A549 treated with CpdA at 1 μM for 4 hours (cell line): ENCODE measurements at places on chromosomes 5 and 9. TPM values are rescaled to one million over a fixed set of nuclear protein-coding genes. Genes with fewer than 3 reads are reported as not detected.

BTNL8 gene
- not detected in 5 replicates for total RNA-seq

SPATA31D4 gene
- total RNA-seq: not detected in 5 replicates

SPEF2 gene
- total RNA-seq: 1.5 to 2.5 TPM (median 2.0 TPM) in 5 replicates

ECSCR gene
- not detected in 5 replicates for total RNA-seq

COL27A1 gene
- 11.1 to 17.7 TPM (median 13.5 TPM) in 5 replicates for total RNA-seq

ADAMTS19 gene
- total RNA-seq: not detected in 5 replicates

SLC35D2 gene
- total RNA-seq: 15.3 to 20.5 TPM (median 19.4 TPM) in 5 replicates

SUB1 gene
- total RNA-seq: 210 to 276 TPM (median 258 TPM) in 5 replicates

ANKRD31 gene
- 0.03 to 0.12 TPM (median 0.07 TPM) in 5 replicates for total RNA-seq

CENPP gene
- total RNA-seq: 6.2 to 7.2 TPM (median 7.0 TPM) in 5 replicates

ADGRV1 gene
- total RNA-seq: 0.74 to 1.1 TPM (median 0.80 TPM) in 5 replicates

MAT2B gene
- total RNA-seq: 42.1 to 54.8 TPM (median 49.3 TPM) in 5 replicates

TLE4 gene
- total RNA-seq: 12.5 to 14.9 TPM (median 13.4 TPM) in 5 replicates

ZNF354C gene
- total RNA-seq: 0.80 to 1.0 TPM (median 0.87 TPM) in 5 replicates

INSL4 gene
- total RNA-seq: 15.5 to 17.9 TPM (median 16.0 TPM) in 5 replicates

CHSY3 gene
- total RNA-seq: 0.06 to 0.14 TPM (median 0.09 TPM) in 5 replicates
